ENCODE measurements at places on chromosomes 3 and 15.

- DNase-seq = no peak
Measured at GRCh38 chr15:100861511-100861991, 18.1 kb upstream of the ALDH1A3 start.

DNA sequence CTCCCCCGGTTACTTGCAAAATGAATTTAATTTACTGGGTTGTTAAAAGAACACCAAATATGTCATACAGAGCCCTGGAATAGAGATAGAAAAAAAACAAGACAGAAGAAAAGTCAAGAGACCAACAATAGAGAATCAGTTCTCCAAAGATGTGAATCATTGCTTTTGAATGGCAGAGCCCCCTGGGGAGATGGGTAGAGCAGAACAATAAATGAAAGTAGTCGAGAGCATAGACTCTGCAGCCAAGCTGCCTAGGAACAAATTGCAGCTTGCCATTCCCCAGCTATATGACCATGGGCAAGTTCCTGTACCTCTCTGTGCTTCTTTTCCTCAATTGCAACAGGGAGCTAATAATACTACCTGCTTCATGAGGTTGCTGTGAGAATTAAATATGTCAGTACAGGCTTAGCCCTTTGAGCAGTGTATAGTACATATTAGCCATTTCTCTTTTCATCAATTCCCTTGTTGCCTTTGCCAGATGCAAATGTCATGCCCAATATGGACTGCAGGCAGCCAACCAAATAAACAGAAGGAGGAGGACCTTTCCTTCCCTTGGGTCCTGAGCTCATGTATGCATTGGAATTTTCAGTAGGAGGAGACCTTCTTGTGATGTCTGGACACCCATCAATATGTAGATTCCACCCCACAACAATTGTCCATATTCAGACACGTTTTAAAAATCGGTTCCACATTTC is 25.0 kb upstream of the BFSP2 start:
- no peak for DNase-seq

DNA sequence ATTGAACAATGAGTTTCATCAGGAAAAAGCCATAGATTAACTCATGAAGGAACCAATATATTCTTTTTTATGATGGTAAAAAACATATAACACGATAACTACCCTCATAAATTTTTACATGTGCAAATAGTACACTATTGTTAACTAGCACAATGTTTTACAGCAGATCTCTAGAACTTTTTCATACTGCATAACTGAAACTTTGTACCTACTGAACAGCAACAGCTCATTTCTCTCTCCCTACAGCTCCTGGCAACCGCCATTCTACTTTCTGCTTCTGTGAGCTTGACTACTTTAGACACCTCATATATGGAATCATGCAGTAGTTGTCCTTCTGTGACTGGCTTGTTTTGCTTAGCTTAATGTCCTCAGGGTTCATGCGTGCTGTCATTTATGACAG is 235.4 kb downstream of the NFKBIZ start:
- no peak for DNase-seq

DNA sequence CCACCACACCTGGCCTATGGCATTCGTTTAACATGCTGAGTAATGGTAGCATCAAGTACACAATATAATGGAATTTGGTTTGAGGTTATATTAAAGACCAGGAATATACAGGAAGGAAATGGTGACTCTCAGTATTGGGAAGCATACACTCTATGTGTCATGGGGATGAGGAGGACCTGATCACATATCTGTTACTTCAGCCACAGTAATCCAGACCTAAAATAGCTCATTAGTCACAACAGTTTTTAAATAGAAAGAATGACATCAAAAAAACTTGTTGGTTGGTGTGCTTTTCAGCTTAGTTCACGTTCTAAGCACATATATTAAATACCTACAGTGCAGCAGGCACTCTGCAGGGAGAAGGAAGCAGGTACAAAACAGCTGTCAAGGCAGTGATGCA is 52.5 kb upstream of the ATP2C1 start:
- DNase-seq = no peak

DNA sequence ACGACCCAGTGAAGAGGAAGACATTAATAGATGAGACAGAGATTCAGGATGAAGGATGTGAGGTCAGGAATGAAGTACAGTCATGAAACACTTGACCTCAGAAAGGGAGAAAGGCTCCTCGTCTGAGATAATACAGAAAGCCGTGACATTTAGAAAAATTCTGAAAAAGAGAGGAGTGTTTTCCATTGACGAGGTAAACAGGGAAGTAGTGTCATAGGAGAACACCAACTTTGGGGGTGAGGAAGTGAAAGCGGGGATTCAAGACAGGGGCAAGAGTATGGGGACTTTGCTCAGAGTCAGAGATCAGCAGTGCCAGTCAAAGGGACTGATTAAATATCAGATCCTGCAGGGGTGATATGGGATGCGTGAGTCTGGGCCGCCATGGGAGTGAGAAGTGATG is 160.9 kb downstream of the PLCL2 start:
- DNase-seq = no peak

DNA sequence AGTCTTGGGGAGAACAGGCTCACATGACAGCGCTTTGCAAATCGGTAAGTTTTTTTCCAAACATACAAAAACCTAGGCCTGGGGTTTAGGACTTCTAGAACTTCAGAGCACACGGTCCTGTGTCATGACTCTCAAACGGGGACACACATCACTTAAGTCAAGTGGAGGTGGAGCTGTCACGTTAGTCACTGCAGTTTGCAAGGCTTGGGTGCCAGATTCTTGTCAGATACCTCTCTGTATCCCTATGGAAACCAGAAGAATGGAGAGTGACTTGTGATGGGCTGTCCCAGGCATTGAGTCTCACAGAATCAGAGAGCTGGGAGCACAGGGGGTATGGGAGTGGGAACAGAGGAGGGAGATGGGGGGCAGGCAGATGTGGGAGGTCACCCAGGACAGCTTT is 64.8 kb downstream of the DUT start:
- no peak for DNase-seq

DNA sequence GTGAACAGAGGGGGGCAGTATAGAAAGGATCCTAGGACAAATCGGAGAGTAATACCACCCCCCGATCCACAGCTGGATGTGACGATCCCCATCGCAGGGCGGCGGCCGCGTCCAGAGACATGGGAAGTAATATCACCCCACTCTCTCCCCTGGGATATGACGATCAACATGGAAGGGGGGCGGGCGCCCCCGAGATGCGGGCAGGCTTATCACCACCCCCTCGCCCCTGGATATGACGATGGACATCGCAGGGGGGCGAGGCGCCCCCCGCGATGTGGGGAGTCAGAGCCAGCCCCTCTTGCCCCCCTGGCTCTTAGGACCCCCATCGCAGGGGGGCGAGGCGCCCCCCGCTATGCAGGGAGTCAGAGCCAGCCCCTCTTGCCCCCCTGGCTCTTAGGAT is 120.4 kb upstream of the OSBPL11 start:
- DNase-seq = no peak

GRCh38 chr3:158763421-158763820 is 31.2 kb upstream of the RARRES1 start:
- no peak for DNase-seq

DNA sequence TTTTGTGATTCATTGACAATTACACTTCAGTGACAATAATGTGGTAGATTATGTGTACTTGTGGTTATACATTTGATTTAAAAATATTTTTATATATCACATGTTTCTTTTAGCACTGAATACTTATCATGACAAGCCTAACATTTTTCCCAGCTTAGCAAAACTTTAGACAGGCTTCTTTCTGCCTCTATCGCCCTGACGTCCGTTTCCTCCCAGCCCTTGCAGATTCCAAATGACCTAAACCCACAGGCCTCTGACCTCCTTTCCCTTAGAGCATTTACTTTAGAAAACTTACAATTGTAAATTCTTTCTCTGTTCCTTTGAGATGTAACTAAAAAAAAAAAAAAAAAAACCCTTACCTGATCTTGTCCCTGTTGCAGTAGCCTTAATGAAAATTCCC is 326.1 kb downstream of the UNC13C start:
- no peak for DNase-seq

GRCh38 chr15:57962887-57963286 is 102.6 kb downstream of the ALDH1A2 start:
- DNase-seq = no peak

DNA sequence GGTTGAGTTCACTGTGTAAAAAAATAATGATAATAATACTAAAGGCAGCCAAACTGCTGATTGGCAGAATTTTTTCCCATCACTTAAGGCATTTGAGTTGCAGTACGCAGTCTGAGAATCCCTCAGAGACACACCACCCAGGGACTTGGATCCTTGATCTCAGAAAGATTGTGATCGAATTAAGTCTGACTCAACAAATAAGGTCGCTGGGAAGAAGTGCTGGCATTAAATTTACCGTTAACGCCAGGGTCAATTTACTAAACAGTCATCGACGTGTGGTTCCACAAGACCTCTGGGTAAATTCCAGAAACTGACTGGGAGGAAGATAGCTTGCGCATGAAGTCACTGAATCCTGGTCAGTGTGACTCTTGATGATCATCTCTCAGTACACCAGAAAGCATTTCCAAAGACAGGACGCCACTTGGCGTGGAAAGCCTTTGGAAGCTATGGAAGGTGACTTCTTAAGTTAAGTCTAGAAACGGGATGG is 48.3 kb upstream of the CGNL1 start:
- no peak for DNase-seq

GRCh38 chr3:77001062-77001701 is 38.7 kb upstream of the ROBO2 start:
- no peak for DNase-seq

- no peak for DNase-seq
Measured at GRCh38 chr3:56260262-56260661, 208.0 kb downstream of the ERC2 start.

- no peak for DNase-seq
Measured at GRCh38 chr3:160981217-160981938, 123.8 kb downstream of the B3GALNT1 start.

GRCh38 chr15:50186752-50187151 is 4.8 kb downstream of the SLC27A2 start:
- no peak for DNase-seq

DNA sequence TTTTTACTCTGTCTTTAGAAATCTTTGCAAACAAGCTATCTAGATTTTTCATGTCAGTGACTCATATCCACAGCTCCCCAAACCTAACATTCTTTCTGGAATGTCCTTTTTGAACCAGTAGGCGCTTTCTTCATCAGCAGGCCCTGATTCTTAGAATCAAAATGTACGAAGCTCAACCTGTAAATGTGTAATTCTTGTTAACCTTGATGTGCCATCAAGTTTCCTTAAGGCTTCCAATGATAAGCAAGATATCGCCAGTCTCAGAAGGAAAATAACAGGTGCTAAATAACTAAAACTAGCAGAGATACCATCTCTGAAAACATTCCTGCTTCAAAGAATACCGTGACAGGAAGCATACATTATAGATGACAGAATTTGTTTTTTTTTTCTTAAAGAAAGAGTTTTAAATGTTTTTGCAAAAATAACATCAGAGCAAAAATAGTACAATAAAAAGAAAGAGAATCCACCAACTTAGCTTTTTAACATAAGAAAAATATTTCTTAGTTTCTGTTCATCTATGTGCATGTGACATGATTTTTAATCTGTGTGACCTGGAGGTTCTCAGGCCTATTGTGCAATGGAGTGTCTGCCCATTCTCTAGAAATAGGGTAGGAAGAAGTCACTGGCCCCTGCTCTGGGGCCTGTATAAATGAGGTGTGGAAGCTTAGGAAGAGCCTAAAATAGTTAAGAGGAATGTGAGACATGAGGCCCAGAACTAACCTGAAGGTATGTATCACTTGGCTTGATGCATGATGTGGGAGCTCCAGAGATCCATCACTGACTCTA is 14.7 kb upstream of the SECISBP2L start:
- no peak for DNase-seq

DNA sequence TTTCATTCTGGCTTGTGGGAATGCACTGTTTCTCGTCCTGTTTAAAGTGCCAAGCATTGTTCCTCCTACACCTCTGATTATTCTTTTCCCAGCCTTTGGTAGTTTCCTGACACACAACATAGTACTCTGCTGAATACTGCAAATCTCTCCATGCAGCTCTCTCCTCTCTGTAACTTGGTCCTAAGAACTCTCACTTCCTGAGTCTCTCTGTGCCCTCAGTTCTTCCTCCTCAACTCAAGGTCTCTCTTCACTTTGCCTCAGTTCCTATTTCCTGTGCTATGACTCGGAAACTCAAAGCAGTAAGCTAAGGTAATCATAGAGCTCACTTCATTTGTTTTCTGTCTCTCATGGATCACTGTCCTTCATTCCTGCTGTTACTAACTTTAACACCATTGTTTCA is 113.4 kb downstream of the ZNF280D start:
- no peak for DNase-seq

DNA sequence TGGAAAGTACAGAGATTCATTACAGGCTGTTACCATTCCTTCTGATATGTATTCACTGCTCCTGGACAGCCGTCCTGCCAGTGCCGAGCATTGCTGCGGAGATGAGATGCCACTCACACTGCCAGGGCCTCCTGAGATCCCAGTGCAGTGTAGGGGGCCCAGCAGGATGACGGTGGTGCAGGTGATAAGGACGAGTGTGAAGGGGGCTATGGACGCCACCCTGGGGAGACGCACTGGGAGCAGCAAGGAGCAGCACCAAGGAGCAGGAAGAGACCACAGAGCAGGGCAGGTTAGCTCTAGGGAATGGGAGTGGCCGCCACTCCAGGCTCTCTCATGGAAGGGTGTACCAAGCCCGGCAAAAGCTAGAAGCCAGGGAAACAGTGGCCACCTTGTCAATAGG is 4.0 kb upstream of the KLF15 start:
- no peak for DNase-seq

DNA sequence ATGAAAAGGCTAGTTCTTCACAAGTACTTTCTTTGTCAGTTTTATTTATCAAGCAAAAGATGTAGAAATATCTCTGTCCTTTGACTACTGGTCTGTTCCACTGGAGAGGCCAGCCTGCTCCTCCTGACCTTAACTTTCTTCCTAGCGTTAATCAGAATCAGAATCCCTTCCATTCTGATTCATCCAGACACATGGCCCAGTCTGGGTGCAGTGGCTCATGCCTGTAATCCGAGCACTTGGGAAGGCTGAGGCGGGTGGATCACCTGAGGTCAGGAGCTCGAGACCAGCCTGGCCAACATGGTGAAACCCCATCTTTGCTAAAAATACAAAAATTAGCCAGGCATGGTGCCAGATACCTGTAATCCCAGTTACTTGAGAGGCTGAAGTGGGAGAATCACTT is 32.0 kb upstream of the MANF start:
- no peak for DNase-seq

GRCh38 chr3:163622384-163622783 is 1455.9 kb downstream of the SI start:
- no peak for DNase-seq

GRCh38 chr3:62249855-62250543 is 123.4 kb downstream of the FEZF2 start:
- DNase-seq = no peak

- no peak for DNase-seq
Measured at GRCh38 chr3:46183330-46183729, 24.8 kb downstream of the CCR1 start.

DNA sequence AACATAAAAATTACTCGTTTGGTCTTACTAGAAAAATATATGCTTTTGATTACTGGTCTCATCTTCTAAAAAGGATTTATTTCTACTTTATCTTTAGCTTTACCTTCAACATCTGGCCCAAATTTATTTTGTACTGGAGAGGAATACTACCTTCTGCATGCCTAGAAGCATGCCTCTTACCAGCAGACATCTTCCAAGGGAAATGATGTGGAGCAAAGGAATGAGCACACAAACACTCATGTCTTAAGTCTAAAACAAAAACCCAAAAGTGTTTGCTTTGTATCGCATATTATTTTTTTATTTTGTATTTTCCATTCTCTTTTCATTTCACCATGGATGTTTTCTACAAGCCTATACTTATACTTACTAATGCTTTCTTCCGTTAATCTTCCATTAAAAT is 304.6 kb upstream of the KCNMB2 start:
- no peak for DNase-seq

All from CD4-positive, alpha-beta T cell treated with Interleukin-6 for 4 hours (primary cell).